Stimulated activated CD4-positive, alpha-beta T cell treated with anti-CD3 and anti-CD28 coated beads, Interleukin-12 subunit alpha, Interleukin-12 subunit beta, amount 100 ng/mL, for 24 hours (primary cell): ENCODE measurements at places on chromosomes 3 and 15.

- DNase-seq: no peak
Observed at GRCh38 chr3:152413240-152413639, 144.5 kb downstream of the MBNL1 start.

- DNase-seq: no peak
Observed at GRCh38 chr3:149145356-149145755, 15.9 kb downstream of the HPS3 start.

DNA sequence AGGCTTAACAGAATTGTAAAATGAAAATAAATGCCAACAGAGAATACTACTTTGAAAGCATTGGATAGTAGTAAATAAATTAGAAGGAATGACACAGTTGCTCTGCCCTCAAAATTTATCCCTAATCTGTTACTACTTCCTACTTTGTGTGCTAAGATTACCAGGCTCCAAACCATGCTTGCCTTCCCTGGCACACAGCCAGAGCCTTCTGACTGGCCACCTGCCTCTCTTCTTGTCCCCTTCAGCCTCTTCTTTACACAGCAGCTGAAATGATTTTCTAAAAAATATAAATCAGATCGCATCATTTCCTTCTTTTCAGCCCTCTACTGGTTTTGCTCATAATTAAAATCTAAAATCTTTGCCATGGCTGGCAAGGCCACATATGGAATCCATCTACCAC, 334.1 kb downstream of the FHIT start:
- DNase-seq: no peak

DNA sequence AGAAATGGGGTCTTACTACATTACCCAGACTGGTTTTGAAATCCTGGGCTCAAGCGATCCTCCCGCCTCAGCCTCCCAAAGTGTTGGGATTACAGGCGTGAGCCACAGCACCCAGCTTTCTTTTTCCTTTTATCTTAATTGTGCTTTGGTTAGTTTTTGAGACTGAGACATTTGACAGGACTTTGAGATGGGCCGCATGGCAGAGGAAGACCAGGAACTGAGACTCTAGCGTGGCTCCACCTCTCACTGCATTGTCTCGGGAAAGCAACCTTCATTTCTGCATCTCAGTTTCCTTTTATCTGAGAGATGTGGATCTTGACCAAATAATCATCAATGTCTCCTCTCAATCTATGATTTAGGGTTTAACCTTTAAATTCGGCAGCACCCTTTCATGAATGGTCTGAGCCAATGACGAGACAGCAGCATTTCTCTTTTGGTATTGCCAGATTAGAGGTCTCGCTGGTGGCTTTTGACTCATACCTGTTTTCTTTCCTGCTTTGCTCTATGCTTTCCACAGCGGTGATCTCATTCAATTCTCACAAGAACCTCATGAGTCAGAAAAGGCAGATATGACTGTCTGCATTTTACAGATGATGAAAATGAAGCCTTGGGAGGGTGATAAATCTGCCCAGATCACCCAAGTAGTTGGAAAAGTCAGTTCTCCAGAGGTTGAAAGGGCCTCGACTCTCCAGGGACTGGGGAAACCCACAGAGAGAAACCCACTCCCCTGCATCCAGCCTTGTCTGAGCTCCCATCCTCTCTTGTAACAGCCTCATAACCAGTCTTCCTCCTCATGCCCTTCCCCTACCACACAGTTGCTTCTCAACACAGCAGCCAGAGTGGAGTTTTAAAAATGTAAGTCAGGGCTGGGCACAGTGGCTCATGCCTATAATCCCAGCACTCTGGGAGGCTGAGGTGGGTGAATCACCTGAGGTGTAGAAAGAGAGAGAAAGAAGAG, 84.8 kb upstream of the FOXB1 start:
- peak; percentile 27 for DNase-seq
